ENCODE measurements at places on chromosomes 5 and 9. TPM values are rescaled to one million over a fixed set of nuclear protein-coding genes. Genes with fewer than 3 reads are reported as not detected.

DNA sequence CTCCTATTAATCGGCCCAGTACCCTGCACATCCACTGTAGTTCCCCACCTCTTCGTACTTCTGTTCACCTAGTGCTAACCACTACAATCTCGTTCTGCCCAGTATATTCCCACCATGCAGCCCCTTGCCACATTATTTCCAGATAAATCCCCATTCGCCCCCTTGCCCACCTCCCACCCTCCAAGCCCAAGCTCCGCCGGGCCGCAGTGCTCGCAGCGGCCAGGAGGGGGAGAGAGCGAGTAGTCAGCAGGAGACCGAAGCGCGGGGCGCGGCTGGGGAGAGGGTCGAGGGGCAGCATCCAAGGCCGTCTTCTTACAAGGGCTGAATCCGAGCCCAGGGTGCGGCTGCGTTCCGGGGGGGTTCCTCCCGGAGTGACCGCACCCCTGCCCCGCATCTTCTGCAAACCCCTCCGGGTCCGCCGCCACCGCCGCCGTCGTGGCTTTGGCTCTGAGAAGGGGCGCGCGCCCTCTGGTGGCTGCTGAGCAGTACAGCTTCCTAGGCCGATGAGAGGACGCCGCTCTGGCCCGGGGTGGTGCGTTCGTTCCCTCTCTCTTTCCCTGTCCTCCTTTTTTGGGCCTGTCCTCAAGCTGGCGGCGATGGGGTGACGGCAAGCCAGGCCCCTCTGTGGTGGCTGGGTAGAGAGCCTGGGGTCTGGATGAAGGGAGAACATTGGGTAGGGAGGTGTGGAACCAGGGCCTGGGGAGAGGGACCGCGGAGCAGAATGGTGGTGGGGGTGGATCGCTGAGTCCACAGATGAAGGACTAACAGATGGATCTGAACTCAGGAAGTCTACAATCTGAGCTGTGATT is 30.0 kb upstream of the PSD2 start:
- H3K4me1 ChIP-seq, result peaks cover 15% of the 10 kb centered on the region
- H3K36me3 ChIP-seq, result no peaks in the 10 kb centered on the region
- DNase-seq, result peak; percentile 18
- H3K27me3 ChIP-seq, result peaks cover 14% of the 10 kb centered on the region
- peak overlapping the region; percentile 72 for H3K4me3 ChIP-seq

GRCh38 chr5:95727764-95728191 is 3.4 kb upstream of the RHOBTB3 start:
- DNase-seq, result no peak
- peaks cover 81% of the 10 kb centered on the region for H3K4me1 ChIP-seq
- H3K4me3 ChIP-seq, result no peak overlapping the region
- peaks cover 10% of the 10 kb centered on the region for H3K36me3 ChIP-seq

DNA sequence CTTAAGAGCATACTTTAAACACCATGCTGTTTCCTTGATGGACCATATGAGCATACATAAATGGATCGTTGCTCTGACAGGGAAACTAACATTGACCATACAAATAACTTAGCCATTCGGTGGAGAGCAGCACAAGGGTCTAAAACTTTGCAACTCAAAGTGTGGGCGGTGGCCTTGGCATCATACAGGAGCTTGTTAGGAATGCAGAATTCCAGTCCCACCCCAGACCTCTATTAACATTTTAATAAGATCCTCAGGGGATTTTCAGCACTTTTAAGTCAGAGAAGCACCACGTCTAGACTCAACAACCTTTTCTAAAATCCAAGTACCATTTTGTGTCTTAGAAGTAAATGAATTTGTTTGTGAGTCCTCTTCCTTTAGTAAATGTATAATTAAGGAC is 260.9 kb downstream of the EBF1 start:
- no peak overlapping the region for H3K27ac ChIP-seq
- no peaks in the 10 kb centered on the region for H3K4me1 ChIP-seq
- no peaks in the 10 kb centered on the region for H3K27me3 ChIP-seq
- H3K4me3 ChIP-seq, result no peak overlapping the region
- no peak for DNase-seq
- H3K36me3 ChIP-seq, result no peaks in the 10 kb centered on the region

- H3K27ac ChIP-seq, result no peak overlapping the region
- H3K4me3 ChIP-seq, result no peak overlapping the region
- H3K27me3 ChIP-seq, result peaks cover 11% of the 10 kb centered on the region
- H3K36me3 ChIP-seq, result no peaks in the 10 kb centered on the region
- H3K4me1 ChIP-seq, result no peaks in the 10 kb centered on the region
Observed at GRCh38 chr5:107486489-107486888, 184.2 kb downstream of the EFNA5 start.

The ORM2 gene
- total RNA-seq, result not detected

The RNF224 gene
- total RNA-seq, result not detected

The NR2F1 gene
- 27.5 TPM for total RNA-seq
